ENCODE measurements at places on chromosomes 12 and 14.

DNA sequence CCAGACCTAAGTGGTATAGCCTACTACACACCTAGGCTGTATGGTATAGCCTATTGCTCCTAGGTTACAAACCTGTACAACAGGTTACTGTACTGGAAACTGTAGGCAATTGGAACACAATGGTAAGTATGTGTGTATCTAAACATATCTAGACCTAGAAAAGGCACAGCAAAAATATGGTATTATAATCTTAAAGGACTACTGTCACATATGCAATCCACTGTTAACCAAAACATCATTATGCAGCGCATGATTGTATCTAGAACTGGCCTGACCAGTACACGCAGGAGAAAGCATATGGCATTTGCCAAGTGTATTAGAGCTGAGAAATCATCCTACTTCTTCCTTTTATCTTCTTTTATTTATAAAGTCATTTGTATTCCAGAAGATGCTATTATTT lies 75.5 kb downstream of the SLC8A3 start:
- no peak for DNase-seq

- DNase-seq, result peak; percentile 40
Measured at GRCh38 chr12:120007272-120007671, 18.2 kb downstream of the BICDL1 start.

- no peak for DNase-seq
Measured at GRCh38 chr12:89464974-89465592, 59.5 kb downstream of the GALNT4 start.

DNA sequence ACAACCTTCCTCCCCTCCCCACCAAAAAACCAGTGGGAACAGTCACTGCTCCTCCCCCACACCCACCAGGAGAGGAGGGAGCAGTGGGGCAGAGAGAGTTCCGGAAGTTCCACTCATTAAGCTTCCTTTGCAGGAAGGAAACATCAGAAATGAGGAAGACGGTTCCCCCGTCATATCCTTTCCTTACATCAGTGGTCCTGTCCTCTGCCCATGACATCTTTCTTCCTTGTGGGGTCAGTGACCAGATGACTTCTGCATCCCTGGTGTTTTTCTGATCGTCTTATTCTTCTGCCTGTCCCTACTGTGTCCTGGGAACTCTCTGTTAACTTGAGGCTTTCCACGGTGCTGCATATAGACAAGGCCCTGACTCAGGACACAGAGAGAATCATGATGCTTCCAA lies 40.8 kb upstream of the SPTLC2 start:
- DNase-seq, result no peak

DNA sequence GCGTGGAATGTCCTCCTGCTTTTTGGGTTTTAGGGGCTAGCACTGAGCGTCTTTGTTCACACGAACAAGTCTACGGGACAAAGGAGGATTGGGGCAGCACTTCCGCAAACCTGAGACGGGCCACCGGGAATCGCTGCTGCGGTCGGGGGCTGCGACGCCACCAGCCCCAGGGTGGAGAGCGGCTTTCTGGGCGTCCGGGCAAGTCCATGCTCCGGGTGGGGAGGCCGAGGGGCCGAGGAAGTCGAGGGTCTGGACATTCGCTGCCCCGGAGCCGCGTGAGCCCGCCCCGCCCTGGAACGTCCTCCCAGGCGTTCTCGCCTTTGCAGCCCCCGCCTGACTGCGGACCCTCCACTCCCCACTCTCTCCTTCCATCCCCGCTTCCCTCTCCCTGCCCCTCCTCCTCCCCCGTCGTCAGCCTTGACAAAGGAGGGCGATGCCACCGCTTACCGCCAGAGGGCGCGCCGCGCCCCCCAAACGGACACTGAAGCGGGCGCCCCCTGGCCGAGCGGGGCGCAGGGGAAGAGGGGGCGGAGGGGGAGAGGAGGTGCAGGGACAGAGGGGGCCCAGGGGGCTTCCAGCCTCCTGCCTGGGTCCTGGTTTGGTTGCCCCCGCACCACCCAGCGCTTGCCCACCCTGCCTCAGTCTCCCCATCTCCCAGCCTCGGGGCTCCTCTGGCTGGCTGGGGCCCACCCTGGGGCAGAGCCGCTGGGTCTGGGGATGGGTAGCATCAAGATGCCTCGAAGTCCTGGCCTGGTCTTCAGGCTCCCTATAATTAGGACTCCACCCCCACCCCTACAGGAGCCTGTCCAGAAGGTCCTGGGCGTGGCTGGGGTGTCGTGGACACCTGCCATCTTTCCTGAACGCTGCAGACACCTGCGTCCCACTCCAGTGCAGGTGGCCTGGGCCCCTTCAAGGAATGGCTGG lies 39.1 kb upstream of the INF2 start:
- peak; percentile 55 for DNase-seq

DNA sequence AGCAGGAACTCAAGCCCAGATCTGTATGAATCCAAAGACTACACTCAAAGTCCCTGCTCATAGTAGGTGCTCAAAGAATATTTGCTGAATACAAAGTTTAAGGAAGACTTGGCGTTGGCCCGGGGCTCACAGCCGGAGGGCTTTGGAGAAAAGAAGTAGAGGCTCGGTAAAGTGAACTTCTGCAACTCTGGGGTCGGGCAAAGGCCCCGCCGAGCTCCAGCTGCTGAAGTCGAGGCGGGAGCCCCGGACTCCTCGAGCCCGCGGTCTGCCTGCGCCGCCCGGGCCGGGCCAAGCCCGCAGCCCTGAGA lies 335 bp downstream of the GCN1 start:
- DNase-seq, result no peak

DNA sequence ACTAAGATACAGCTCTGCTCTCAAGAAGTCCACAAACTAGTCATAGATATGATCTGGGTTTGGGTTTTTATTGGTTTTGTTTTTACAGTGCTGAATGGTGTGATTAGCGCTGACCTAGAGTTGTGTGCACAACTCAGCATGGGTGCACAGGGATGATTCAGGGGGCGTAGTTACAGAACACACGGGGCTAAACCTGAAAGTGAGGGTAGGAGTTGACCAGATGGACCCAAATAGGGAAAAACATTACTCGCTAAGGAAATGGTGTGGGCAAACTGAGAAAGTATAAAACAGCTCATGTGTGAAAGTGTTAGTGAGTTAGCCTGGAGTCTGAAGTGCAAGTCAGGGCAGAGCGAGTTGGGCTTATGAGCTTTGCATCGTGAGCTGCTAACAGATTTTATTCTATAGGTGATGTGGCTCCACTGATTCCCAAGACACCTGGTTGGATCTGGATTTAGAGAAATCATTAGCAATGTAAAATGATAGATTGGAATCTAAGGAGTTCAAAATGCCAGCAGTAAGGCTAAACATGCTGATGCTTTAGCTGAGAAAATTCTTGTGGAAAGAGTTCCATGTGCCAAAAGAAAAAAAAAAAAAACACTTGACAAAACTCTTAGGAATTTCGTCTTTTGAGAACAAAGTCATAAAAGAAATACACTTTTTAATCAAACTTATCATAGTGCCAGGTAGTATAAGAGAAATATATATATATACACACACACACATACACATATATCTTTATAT lies 134.9 kb downstream of the SLC5A8 start:
- DNase-seq, result no peak

DNA sequence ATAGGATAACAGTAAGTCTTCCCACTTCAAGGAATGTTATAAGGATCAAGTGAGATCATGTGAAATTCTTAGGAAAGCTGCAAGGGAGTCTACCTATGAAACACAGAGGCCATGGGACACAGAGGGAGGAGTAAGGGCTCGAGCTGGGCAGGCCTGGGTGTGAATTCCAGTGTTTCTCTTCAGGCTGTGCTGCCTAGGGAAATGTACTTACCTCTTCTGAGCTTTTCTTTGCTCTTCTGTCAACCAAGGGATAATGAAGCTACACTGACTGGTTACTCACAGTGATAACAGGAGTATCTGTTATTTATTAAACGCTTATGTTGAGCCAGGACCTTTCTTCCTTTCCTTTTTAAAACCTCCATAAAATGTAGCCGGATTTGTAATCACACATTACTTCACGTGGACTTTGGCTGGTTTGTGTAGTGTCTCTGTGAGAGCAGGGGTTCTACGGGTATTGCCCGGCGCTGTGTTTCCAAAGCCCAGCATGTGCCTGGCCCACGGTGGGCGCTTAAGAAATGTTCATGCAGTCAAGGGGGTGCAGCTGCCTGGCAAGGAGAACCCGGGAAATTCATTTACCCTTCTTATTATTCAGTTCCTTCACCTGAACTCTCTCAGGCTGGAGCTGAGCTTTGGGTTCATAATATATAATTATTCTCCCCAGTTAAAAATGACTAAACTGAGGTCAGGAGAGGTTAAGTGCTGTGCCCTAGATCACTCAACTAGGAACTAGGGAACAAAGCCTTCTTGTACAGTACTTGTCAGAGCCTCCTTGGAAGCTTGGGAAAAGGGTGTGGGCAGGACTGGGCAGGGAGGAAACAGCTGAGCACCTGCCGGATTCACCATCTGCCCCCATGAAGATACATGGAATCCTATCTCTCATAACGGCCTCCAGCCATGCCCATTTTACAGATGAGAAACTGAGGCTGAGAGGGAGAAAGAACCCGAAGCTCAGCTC lies 214.2 kb downstream of the CACNA1C start:
- DNase-seq, result no peak

DNA sequence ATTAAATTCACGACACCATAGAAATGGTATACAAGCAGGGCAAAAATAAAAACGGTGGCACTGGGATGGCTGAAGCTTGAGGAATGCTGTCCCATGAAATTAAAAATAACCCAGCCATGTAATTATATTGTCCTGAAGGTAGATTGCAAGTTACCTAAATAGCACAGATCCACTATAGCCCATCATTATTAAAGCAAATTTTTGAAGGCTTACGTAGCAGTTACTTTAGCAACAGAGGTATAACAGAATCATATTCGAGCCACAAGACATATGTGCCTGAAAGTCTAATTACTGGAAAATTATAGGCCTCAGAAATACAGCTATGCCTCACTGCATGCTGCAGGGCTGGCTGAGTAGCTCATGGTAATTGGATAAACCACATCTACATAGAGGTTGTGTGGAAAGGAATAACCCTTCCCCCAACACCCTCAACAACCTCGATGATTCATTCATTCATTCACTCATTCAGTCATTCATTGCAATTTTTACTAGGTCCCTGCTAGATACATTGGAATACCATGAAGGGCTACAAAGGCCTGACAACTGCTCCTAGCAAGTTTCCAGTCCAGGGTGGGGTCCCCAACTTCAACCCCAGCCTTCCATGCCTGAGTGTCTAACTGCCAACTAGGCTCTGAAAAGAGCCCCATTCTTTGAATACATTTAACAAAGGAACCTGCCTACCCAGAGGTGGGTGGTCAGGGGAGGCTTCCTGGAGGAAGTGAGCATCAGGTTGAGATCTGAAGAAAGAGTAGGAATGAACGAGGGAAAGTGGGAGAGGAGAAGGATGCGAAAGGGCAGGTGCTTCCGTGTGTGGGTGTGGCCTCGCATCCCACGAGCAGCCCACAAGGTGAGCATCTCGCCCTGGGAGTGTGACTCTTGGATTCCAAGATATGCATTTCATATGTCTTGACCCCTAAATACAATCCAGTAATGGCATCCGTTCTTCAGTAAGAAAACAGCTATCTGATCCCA lies 18.0 kb upstream of the CMKLR1 start:
- no peak for DNase-seq

DNA sequence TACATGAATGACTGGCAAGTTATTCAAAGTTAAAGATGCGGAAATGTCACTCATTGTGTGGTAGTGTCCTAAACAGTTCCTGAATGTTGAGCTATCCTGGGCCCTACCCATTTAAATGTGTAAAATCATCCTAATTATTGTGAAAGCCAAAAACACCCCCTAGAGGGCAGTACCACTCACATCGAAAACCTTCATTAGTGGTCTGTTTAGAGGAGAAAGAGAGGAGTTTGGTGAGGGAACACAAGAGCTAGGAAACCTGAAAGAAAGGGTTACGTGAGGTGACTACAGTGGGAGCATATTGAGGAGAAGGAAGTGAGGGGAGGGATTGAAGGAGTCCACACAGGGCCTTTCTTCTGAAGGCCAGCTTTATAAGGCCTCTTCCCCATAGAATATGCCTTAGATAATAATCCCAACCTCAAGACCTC lies 2.5 kb upstream of the TEP1 start:
- DNase-seq, result peak; percentile 52

GRCh38 chr14:94770815-94771157 lies 873 bp upstream of the GSC start:
- DNase-seq, result no peak

DNA sequence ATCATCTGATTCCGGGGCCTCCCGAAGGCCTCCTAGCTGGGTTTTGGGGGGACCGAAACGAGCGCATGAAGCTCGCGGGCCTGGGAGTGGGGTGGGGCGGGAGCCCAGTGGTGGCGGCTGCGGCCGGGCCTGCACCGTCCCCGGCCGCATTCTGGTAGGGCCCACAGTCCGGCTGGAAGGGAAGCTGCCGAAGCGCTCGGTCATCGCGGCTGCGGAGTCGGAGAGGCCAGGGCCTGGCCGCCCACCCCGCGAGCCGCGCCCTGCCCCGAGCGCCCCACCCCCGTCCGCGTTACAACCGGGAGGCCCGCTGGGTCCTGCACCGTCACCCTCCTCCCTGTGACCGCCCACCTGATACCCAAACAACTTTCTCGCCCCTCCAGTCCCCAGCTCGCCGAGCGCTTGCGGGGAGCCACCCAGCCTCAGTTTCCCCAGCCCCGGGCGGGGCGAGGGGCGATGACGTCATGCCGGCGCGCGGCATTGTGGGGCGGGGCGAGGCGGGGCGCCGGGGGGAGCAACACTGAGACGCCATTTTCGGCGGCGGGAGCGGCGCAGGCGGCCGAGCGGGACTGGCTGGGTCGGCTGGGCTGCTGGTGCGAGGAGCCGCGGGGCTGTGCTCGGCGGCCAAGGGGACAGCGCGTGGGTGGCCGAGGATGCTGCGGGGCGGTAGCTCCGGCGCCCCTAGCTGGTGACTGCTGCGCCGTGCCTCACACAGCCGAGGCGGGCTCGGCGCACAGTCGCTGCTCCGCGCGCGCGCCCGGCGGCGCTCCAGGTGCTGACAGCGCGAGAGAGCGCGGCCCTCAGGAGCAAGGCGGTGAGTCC lies at the start of gene KLC1:
TSS of gene KLC1 (plus strand) at position 528 of the 819 bp plus-strand sequence. CDS start 25,354 bp downstream, outside the sequence.
- peak; percentile 82 for DNase-seq
